Activated naive CD4-positive, alpha-beta T cell treated with anti-CD3 and anti-CD28 coated beads, Interleukin-2, amount 10 ng/mL, durations not matched to agents 5 hours and 36 hours (primary cell): ENCODE measurements at places on chromosomes 4 and X. TPM values are rescaled to one million over a fixed set of nuclear protein-coding genes. Genes with fewer than 3 reads are reported as not detected.

DCAF4L1 gene
- 0.12 TPM for total RNA-seq

CENPU gene
- 52.3 TPM for total RNA-seq

STATH gene
- total RNA-seq, result not detected

IL1RAPL1 gene
- total RNA-seq, result not detected

NHS gene
- total RNA-seq, result 0.91 TPM

TACC3 gene
- 203 TPM for total RNA-seq

PACRGL gene
- 9.5 TPM for total RNA-seq

TKTL2 gene
- not detected for total RNA-seq

OGT gene
- total RNA-seq, result 442 TPM

SLC6A14 gene
- total RNA-seq, result not detected

OPHN1 gene
- 0.08 TPM for total RNA-seq

XK gene
- not detected for total RNA-seq

HS3ST1 gene
- total RNA-seq, result not detected

LRP2BP gene
- total RNA-seq, result 0.70 TPM

ZNF711 gene
- total RNA-seq, result 0.35 TPM

FABP2 gene
- total RNA-seq, result 0.39 TPM

SLC9A7 gene
- 5.1 TPM for total RNA-seq

IL1RAPL2 gene
- not detected for total RNA-seq

GPR78 gene
- total RNA-seq, result 0.08 TPM

PDZD4 gene
- total RNA-seq, result 1.1 TPM

GLRA3 gene
- total RNA-seq, result not detected

IL2 gene
- 0.60 TPM for total RNA-seq
